ENCODE measurements at places on chromosomes 5 and 9.

DNA sequence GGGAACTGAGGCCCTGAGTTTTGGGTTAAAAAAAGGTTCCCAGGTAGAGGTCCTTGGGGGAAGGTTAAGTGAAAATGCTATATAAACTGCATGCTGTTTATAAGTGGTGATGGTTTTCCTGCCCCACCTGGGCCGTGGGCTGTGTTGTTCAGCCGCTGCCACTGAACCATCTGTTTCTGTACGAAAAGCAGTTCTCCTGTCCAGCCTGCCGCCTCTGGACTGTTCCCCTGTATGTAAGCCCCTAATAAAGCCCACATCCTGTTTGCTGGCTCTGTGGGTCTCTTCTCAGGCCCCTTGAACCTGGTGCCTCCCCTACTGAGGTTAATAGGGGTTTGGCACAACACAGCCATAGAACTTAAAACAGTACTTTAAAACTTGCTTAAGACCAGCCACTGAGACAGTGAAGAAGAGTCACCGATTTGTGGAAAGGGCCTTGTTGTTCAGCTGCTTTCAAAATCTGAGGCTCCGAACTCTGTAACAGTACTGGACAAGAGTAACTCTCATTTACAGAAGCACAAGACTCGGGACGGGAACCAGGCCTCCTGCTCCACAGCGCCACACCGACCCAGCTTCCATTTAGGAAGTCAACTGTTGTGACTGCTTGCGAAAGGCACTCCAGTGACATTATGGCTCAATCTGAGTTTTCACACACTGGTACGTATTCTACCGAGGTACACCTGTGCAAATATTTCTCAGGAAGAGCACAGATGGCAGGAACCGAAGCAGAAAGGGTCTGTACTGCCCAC, 192.5 kb downstream of the CDK5RAP2 start:
- peak; percentile 78 for DNase-seq

GRCh38 chr5:34789021-34789531, 49.9 kb upstream of the TTC23L start:
- DNase-seq = no peak

DNA sequence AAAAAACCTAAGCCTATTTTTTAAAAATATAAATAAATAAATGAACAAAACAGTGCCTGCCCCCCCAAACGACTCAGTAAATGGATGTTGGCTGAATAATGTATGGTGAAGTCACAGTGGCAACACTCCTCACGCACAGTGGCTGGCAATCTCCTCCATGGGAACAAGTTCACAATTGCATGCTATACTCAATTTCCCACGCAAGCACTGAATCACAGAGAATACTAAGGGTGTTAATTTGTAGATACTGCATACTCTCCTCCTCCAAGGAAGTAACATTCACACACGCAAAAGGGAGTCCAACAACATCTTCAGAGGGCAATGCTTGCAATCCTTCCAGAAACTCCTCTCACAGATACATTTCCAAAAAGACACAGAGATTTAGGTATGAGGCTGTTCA, 47.5 kb downstream of the SERINC5 start:
- no peak for DNase-seq

- DNase-seq = no peak
Observed at GRCh38 chr5:42767491-42768105, 11.0 kb downstream of the CCDC152 start.

DNA sequence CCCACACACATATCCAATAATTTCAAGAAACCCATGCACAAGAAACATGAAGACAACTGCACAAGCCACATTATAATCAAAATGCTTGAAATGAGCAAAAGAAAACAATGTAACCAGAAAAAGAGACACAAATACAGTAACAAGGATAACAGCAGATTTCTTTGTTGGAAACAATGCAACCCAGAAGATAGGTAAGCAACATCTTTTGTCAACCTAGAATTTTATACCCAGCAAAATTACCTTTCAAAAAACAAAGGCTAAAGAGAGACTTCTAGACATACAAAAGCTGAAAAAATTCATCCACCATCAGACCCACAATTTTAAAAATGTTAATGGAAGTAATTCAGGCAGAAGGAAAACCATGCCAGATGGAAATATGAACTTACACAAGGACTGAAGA, 5.0 kb upstream of the COL23A1 start:
- no peak for DNase-seq

DNA sequence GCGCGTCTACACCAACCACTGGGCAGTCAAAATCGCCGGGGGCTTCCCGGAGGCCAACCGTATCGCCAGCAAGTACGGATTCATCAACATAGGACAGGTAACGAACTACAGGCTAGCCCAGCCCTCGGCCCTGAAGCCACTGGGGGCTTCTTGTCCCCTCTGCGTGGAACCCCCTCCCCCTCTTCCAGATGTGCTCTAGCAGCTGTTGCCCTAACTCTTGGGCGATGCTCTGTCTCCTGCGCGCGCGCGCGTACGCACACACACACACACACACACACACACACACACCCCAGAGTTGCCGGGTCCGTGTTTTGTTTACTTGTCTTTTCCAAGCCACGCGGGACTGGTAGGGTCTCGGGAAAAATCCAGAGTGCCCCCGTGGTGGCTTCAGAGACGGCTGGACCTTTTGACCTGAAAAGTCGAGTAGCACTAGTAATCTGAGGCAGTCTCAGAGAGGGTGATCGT, 836 bp downstream of the PCSK5 start:
- DNase-seq = no peak

DNA sequence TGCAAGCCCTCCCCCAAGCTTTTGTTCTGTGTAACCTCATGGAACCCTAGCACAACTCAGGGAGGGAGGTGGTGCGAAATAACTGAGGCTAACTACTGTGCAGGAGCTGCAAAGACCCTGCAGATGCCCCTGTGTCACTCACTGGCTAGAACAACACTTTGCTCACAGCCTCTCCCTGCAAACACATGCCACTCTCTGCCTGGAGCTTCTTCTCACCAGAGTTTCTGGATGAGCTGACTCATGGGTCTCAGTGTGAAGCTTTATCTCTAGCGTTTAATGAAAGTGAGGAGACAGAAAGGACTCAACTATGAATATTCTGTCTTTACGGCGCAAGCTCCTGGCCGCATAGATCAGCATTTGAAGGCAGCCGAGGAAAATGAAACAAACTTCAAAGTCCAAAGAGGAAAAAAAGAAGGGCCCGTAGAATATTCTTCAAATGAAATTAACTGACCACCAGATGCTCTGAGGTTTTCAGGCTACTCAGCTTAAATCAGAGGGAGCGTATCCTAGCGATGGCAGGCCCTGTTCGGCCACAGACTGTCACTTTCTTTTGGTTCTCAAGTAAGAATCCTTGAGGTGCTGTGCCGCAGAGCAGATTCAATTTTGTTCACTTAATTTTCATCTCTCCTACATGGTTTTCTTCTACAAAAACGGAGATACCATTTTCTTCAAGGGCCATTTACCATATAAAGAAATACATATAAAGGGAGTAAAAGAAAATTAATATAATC, 77.7 kb upstream of the TAS2R1 start:
- DNase-seq = no peak

- no peak for DNase-seq
Observed at GRCh38 chr5:1099926-1100663, 11.8 kb downstream of the SLC12A7 start.

- no peak for DNase-seq
Observed at GRCh38 chr5:15700373-15700772, 200.4 kb downstream of the FBXL7 start.

DNA sequence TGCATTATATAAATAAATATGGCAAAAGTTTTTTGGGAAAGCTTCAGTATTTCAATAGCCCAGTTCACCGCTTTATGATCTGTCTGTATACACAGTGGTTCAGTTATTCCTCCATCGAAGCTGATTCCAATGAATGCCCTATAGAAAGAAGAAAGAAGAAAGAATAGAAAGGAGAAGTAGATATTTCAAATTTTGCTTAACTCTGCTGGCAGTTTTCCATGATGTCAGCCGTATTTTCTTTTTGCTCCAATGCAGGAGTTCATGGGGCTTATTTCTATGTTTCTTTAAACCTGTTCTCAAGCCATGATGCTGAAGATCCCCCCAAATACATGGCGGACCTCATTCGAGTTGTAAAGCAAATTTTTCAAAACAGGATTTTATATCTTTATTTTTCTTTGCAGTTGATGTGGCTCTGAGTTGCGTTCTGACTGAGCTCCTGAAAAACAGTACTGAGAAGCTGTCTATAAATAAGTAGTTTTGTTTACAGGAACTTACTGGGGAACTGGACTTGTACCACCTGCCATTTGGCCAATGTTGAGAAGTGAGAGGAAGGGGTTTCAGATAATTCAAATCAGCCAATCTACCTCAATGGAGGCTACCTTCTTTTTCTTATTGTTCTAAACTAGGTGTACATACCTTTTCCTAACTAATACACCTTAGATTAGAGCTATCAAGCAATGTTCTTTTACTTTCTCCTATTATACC, 418.5 kb upstream of the MEF2C start:
- no peak for DNase-seq

DNA sequence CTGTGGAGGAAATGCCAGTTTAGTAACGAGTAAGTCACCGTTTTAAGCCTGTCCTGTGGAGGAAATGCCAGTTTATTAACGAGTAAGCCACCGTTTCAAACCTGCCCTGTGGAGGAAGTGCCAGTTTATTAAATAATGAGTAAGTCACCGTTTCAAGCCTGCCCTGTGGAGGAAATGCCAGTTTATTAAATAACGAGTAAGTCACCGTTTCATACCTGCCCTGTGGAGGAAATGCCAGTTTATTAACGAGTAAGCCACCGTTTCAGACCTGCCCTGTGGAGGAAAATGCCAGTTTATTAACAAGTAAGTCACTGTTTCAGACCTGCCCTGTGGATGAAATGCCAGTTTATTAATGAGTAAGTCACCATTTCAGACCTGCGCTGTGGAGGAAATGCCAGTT, 18.9 kb upstream of the PDCD6 start:
- no peak for DNase-seq

DNA sequence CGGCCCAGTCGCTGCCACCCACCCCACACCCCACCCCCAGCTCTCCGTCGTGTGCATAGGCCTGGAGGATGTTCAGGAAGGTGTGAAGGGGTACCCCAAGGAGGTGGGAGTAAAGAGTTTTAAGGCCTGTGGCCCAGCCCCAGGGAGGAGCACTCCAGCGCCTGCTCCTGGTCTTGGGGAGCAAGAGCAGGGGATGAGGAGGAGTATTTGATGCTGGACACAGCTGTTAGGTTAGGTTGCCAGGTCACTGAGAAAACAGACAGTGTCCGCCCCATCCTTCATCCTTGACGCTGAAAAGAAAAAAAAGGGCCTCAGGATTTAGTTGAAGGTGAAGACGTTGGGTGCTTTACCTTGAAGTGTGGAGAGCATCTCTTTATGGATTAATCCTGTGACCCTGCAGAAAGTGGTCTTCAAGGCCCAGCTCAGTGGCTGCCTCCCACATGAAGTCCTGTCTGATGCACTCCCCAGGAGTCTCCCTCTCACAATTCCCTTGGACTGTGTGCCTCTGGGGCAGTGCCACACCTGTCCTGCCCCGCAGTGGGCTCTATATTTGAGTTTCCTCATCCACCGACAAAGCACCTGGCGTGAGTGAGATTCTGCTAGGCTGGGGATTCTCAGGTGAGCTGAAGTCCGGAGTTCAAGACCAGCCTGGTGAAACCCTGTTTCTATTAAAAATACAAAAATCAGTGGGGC, 101.8 kb downstream of the SPRY4 start:
- no peak for DNase-seq

GRCh38 chr9:110942522-110942921, 95.7 kb downstream of the LPAR1 start:
- no peak for DNase-seq

DNA sequence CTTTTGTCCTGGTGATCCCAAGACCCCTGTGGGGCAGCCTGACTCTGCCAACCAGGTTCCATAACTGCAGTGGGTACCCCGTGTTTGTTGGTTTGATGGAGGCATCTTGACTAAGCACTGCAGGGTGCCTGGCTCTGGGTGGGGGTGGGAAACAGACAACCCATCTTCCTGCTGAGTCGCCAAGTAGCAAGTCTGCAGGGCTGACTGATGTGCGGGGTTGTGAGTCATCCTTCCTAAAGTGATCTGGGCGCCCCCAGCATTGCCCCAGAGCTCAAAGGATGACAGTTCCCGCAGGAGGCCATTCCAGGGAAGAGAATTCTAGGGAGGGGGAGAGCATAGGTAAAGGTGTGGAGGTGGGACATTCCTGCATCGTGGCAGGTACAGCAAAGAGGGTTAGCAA, 23.5 kb downstream of the DAB2IP start:
- no peak for DNase-seq

DNA sequence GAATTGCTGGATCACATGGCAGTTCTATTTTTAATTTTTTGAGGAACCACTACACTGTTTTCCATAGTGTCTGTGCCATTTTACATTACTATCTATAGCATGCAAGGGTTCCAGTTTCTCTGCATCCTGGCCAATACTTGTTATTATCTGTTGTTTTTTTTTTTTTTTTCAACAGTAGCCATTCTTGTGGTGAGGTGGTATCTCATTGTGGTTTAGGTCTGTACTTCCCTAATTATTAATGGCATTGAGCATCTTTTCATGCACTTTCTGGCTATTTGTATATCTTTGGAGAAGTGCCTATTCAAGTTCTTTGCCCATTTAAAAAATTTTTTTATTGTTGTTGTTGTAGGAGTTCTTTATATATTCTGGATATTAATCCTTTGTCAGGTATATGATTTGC, 97.7 kb downstream of the GDNF start:
- no peak for DNase-seq

DNA sequence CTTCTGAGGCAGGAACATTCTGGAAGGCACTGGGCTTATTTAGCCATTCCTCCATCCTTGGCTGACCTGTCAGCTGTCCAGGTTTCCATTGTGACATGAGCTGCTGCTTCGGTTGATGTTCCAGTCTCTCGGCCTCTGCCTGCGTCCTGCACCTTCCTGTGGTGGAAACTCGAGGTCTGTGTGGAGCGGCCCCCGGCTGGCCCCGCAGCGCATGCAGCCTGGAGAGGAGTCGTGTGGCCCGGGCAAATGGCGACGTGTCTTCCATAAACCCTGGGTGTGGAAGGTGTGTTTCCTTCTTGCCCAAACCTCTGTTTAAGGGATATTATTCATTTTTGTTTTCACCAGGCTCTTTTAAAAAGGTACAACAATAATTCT, 36.5 kb upstream of the SLC9A3 start:
- DNase-seq = no peak

- DNase-seq = no peak
Observed at GRCh38 chr5:1973391-1974013, 90.8 kb upstream of the IRX4 start.

GRCh38 chr9:69174616-69175463, 763 bp downstream of the TJP2 start:
- DNase-seq = no peak

DNA sequence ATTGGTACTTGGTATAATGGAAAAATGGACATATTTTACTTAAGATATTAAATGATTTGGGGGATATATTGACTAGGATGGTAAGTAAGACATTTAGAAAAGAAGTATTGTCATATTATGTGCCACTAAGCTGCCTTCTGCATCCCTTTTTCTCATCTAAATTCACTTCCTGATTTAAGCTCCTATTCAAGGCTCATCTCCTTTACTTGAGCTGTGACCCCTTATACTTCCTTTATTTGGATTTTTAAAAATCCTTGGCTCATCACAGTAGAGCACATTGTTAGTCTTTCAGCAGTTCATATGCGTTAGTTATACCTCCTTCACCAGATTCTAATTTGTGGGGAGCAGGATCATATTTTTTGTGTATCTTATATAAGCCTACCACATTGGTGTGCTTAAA, 6.6 kb downstream of the COMMD10 start:
- no peak for DNase-seq

- DNase-seq = no peak
Observed at GRCh38 chr9:72947984-72948465, 4.8 kb downstream of the ALDH1A1 start.
